ENCODE measurements at places on chromosomes 11 and 22. TPM values are rescaled to one million over a fixed set of nuclear protein-coding genes. Genes with fewer than 3 reads are reported as not detected.

CD248 gene
- total RNA-seq, result not detected

TSSK2 gene
- not detected for total RNA-seq

MMP1 gene
- total RNA-seq, result 75.7 TPM

KCNJ5 gene
- not detected for total RNA-seq

MN1 gene
- 1.2 TPM for total RNA-seq

MYBPC3 gene
- total RNA-seq, result not detected

RASL10A gene
- not detected for total RNA-seq

ACRV1 gene
- total RNA-seq, result not detected

KCNK7 gene
- total RNA-seq, result 0.52 TPM

PATE4 gene
- total RNA-seq, result not detected

DNA sequence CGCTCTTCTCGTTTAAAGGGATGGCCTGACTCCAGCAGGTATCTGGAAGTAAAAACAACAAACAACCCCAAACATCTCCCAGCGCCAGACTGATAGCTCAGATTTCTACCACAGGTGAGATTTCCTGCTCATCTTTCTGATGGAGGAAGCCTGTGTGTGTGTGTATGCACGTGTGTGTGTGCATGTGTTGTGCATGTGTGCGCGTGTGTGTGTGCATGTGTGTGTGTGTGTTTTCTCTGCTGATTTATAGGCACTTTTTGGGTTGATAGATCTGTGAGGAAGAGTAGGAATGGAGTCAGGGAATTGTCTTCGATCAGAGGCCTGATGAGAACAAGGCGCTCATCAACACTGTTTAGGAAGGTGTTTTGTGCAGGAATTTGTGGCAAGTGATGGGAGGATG is 103.0 kb downstream of the PKNOX2 start:
- no peak for DNase-seq

- no peak for DNase-seq
Measured at GRCh38 chr11:29656597-29656996, 360.2 kb downstream of the KCNA4 start.

DNA sequence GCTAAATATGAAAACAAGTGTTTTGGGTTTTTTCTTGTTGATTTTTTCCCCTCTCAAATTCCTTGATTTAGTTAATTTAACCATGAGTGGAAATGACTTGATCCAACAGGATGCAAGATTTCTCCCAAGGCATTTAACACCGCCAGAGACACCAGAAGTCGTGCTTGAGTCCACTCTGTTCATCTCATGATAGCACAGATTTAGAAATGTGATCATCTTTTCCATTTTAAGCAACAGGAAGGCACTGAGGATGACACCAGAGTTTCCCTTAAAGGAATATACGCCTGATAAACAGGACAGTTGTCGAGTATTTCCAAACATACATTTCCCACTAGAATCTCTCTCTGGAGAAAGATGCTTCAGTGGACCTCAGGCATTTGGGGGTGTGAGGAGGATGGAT is 318.7 kb downstream of the CADM1 start:
- no peak for DNase-seq

DNA sequence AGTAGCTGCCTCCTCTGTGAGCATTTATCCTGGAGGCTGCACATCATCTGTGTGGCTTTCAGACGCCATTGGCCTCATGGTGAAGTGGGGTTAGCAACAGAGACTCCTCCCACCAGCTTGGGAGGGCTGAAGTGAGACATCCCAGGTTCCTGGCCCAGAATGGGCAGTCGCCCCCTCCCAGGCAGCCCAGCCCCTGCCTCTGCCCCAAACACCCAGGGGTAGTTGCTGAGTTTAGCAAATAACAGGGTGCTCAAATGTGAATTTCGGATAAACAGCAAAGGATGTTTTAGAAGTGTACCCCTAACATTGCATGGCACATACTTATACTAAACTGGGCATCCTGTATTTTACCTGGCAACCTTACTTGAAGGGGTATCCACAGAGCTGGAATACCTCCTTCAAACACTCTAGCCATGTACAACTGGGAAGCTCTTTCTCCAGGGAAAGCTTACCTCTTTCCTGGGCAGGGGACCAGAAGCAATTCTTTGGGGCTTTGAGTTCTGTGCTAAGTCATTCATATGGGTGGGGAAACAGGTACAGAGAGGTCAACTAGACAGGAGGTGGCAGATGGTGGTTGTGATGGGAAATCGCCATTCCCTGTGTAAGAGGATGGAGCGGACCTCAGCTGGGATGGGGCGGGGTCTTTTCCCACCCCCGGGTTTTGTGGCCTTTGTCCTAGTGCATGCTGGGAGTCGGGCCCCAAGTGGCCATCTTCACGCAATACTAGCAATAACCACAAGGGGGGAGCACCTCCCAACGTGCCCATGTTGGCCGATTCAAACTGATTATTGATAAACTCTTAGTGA is 19.3 kb downstream of the MTFP1 start:
- peak; percentile 32 for DNase-seq

GRCh38 chr11:5713695-5714094 is 22.6 kb upstream of the OR56B1 start:
- peak; percentile 15 for DNase-seq

DNA sequence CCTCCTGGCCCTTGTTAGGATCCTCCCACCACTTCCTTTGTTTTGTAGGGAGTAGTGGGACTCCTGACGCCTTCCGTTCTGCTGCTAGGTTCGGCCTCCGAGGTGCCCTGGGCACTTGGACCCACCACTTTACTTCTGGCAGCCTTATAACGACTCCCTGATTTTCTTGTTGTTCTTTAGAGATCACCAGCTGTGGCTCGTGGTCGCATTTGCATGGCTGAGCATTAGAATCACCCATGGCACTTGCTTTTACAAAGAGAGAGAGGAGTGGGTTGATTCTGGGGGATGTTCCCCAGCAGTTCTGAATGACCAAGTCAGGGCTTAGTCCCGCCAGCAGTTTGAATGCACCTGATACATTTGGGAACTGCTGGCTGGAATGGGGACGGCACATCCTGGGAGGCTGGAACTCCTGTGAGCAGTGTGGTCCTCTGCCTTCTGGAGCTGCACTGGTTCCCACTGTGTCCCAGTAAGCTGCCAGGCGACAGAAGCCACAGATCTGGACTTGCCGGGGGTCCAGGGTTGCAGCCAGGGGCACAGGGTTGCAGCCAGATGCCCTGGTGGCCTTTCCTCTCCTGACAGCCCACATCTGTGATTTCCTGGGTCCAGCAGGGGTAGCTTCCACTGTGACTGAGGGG is 4.1 kb downstream of the TUB start:
- no peak for DNase-seq

GRCh38 chr11:125929445-125930075 is 16.3 kb upstream of the VSIG10L2 start:
- no peak for DNase-seq

GRCh38 chr22:47102648-47103047 is 340.2 kb downstream of the TBC1D22A start:
- no peak for DNase-seq

GRCh38 chr22:35582861-35583670 is 34.1 kb downstream of the MB start:
- peak; percentile 56 for DNase-seq

- DNase-seq, result no peak
Measured at GRCh38 chr22:50257041-50257440, 4.4 kb downstream of the MAPK12 start.

GRCh38 chr11:72869831-72870230 is 55.6 kb downstream of the ATG16L2 start:
- no peak for DNase-seq

DNA sequence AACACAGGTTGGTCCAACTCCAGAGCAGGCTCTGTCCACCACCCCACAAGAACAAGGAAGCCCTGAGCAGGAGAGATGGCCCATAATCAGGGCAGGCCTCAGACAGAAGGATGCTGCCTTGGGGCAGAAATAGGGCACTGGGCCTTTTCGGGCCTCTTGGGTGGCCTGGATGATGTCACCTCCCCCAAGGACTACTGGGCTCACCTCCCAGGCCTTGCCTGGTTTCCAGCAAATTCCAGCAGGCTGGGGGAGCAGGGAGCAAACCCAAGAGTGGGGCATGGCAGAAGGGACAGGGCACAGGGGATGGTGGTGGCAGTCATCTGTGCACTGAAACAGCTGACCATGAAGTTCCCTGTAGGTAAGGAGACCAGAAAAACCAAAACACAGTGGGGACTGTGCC is 5.3 kb upstream of the NAA40 start:
- DNase-seq, result peak; percentile 64

DNA sequence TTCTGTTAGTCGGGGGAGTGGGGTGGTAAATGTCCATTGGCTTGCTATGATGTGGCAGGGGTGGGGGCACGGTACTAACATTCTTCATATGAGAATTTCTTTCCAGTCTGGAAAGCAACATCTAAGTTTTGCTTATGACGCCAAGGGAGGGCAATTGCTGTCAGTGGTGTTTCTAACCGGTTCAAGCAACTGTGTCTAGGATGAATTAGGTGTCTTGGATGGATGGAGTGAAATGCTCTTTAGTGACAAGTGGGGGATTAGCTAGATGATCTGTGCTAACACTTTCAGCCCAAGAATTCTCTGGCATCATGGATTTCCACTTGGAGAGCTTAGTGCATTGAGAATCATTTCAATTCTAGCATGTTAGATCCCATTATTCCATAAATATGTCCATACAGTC is 262.6 kb upstream of the SORL1-AS1 start:
- no peak for DNase-seq

DNA sequence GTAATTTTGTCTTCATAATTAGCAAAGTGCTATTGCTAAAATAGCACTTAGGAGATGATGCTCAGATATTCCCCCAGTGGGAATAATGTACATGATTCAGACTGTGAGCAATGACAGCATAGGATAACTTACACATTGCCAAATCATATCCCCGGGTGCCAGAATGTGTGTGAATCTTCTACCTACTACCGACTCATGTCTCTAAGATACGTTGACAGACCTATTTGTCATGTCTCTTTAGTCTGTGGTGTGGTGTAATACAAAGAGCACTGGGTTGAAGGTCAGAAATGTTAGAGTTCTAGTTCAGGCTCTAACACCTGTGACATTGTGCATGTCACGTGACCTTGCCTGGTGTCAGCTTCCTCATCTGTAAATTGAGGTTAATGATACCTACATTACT is 31.0 kb upstream of the PICALM start:
- DNase-seq, result no peak

DNA sequence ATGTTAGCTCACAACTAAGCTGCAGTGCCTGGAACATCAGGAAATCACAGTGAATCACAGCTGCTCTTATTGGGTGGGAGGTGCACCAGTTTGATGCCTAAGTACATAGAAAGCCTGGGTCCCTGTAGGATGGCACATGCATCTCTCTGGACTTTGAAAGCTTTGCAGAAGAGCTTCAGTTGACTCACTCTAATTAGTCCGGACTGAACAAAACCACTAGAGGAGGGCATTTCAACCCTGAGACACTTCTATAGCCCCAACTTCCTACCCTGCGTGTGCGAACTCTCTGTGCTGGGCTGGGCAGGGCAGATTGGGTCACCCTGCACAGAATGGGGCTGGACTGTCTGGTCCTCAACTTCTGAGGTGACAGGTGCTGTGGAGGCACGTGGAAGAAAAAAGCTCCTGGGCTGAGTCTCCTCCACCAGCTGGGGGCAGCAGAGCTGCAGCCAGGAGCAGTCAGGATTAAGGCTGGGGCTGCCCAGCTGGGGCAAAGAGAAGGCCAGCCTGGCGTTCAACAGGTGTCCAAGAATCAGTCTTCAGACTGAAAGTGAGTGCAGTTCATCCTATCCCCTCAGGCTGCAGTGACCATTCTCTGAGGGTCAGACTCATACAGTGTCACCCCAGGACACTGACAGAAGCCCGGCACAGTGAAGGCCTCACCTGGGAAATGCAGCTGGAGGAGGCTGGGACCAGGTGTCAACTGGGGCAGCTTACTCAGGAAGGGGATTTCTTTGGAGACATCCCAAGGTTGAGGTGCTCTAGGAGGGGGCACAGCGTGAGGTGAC is 22.1 kb downstream of the GGTLC2 start:
- DNase-seq, result peak; percentile 32

DNA sequence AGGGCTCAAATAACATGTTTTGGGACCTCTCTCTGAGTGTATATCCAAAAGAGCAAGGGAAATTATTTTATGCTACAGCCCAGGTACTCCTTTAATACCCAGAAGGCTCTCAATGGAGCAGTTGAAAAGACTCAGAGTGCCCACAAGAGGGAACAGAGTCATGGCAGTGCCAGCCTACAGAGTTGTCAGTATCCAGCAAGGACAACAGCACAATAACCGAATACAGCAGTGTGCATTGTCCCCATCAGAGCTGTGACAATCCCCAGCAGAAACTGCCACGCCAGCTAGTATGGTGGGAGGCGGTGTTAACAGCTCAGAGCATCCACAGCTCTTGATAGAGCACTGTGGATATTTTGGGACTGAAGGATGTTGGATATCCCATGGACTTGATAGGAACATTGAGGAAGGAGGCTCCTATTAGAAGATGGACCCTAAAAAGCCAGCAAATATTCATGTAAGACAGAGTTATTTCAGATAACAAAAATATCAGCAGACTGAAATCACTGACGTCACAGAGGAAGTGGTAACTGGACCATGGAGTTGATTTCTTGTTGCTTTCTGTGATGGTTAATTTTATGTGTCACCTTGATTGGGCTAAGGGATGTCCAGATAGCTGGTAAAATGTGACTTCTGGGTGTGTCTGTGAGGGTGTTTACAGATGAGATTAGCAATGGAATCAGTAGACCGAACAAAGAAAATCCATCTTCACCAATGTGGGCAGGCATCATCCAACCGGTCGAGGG is 17.7 kb upstream of the PAFAH1B2 start:
- no peak for DNase-seq

GRCh38 chr11:13076961-13077360 is 67.8 kb downstream of the RASSF10 start:
- peak; percentile 43 for DNase-seq

GRCh38 chr22:37609240-37610152 is 862 bp downstream of the GGA1 start:
- no peak for DNase-seq

- no peak for DNase-seq
Measured at GRCh38 chr22:20014526-20015186, 2.0 kb downstream of the ARVCF start.

DNA sequence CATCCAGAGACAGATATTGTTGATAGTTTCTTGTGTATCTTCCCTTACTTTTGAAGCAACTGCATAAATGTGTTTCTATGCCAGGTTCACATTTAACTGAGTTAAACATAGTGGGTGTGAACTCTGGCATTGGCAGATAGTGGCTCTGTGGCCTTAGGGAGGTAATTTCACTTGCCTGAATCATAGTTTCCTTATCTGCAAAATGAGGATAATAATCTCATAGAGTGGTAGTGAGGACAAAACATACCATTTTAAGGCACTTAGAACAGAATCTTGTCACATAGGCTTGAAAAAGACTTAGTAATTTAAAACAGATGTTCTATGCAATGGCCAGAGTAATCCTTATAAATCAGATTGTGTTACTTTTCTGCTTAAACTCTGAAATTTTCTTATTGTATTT is 56.4 kb upstream of the SYN3 start:
- DNase-seq, result peak; percentile 62

GRCh38 chr11:67073908-67074307 is 17.3 kb downstream of the RHOD start:
- DNase-seq, result no peak
